ENCODE measurements at places on chromosomes 7 and 10.
A peak's percentile ranks its signal among the peaks of the same experiment; 100 is the strongest.

GRCh38 chr7:94510582-94511496, 1.2 kb downstream of the CASD1 start:
- DNase-seq = peak; percentile 12

DNA sequence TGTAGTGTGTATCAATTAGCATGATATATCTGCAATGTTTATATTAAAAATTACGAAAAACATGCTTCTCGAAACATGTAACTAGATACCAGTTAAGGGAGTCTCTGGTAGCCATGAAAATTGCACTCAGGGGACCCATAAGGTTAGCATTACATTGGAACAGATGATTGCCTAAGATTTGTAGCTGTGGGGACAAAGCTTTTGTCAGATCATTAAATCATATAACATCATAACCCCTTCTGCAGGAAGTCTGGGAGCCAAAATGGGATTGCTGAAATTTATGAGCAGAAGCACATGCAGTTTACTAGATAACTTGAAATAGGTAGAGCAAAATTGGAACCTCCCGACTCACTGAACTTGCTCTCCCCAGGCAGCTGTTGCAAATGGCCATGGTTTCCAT, 235.0 kb upstream of the IGFBP3 start:
- DNase-seq = peak; percentile 40

GRCh38 chr7:117248829-117249228, 74.0 kb downstream of the WNT2 start:
- DNase-seq = no peak

DNA sequence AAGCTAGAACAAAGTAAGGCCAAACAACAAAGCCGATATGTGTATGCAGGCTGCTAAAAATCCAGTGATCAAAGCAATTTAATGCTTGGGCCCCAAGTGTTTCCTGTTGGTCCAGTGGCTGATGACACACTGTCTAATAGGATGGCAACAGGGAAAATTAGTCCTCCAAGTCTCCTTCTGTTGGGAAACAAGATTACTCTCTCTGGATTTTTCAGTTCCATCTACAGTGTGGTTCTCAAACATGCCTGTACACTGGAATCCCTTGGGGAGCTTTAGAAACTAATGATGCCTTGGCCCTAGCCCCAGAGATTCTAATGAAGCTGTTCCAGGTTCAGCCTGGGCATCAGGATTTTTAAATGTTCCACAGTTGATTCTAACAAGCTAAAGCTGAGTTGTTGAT, 198.7 kb downstream of the AHR start:
- DNase-seq = no peak

- DNase-seq = no peak
Observed at GRCh38 chr7:1377111-1377909, 82.0 kb downstream of the MICALL2 start.

DNA sequence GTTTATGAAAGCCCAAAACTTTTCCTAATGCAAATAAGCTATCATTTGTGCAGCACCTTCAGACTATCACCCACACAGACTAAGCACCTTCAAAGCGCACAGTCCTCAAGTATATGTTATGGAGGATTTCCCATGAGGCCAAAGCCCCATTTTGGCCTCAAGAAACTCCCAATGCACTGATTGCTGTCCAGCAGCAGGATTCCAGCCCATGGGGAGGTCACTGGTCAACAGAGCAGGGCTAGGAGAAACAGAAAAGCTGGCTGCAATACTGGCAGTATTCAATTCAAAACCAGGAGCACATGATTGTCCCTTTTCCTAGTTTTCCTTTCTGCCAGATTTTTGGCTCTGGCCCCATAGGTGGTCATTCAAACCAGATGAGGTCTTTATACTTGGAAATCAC, 24.5 kb upstream of the KIAA1217 start:
- no peak for DNase-seq

DNA sequence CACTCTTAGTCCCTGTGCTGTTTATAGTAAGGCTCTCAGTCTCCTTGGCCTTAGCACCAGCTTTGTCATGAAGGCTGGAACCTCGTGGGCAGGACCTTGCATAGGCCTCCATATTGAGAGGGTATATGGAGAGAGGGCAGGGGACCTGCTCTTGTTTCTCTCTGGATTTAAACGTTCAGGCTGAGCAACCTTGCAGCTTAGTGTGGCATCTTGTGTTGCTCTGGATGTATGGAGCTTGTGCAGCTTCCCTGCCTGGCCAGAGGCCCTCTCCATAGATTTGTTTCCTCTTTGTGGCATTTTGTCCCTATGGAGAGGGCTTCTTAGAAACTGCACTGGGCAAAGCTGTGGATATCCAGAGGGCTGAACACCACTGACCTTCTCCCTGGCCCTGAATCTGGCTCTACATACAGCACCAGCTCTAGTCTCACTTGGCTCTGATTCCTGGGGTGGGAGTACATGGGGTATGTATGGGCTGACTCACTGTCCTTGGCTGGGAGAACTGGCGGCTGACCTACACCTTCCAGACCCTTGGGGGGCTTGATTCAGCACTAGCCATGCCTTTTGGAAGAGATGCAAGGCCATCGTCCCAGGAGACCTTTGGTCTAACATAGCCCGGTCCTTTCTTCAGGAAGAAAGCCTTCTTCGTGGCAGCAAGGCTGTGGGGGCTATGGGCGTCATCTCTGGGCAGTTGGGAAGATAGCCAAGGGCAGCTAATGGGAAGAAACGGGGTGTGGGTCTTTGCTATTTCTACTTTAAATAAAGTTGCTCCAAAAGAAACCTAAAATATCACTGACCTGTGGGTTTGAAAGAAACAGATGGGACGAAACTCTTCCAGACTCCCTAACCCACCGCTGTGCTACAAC, 30.5 kb downstream of the ITPRIP start:
- DNase-seq = no peak

- DNase-seq = no peak
Observed at GRCh38 chr7:18450019-18450418, 45.5 kb upstream of the HDAC9 start.

GRCh38 chr7:74093671-74094223, 10.1 kb downstream of the LIMK1 start:
- no peak for DNase-seq

DNA sequence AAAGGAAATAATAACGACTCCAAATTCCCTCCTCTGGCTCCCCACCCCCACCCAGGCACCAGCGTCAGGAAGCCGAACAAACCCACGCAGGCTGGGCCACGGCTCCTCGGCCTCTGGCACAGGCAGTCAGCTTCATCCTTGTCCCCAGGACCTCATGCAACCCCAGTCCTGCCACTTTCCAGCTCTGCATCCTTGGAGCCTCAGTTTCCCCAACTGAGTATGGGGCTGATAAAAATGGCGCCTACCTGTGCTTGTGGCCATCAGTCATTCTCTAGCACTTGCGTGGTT, 137.1 kb downstream of the RGS10 start:
- DNase-seq = no peak

- DNase-seq = no peak
Observed at GRCh38 chr10:26479766-26480492, 41.8 kb downstream of the APBB1IP start.

DNA sequence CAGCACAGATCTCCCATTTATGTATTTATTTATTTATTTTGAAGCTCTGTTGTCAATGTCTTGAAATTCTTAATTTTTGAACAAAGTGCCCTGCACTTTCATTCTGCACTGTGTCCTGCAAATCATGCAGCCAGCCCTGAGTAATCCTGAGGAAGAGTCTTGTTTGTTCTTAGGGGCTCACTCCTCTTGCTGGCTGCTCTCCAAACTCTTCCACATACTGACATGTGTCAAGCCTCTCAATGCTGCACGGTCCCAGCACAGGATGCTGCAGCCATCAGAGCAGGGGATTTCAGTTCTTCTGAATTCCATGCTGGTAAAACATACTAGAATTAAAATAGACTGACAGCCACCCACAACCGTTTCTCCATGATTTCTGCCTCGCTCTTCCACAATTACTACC, 207.2 kb downstream of the PARD3 start:
- no peak for DNase-seq

GRCh38 chr7:108014215-108014614, 11.3 kb upstream of the LAMB1 start:
- no peak for DNase-seq

- no peak for DNase-seq
Observed at GRCh38 chr7:144516729-144517525, 113.4 kb upstream of the NOBOX start.

DNA sequence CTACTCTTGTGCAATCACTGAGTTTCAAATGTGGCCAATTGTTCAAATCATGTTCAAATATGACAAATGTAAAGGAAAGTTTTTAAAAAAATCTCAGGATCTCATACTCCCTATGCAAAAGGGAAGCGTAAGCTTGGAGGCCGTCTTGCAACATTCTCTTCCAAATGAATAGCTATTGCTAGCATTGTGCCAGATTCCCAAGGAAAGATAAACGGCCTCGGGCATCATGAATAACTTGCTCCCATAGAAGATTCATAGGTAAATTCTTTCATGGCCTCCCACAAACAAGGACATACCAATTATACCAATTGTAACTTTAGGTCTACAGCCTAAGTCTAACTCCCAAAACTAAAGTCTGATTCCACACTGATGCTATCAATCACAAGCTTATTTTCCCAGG, 416.9 kb downstream of the THSD7A start:
- DNase-seq = no peak

DNA sequence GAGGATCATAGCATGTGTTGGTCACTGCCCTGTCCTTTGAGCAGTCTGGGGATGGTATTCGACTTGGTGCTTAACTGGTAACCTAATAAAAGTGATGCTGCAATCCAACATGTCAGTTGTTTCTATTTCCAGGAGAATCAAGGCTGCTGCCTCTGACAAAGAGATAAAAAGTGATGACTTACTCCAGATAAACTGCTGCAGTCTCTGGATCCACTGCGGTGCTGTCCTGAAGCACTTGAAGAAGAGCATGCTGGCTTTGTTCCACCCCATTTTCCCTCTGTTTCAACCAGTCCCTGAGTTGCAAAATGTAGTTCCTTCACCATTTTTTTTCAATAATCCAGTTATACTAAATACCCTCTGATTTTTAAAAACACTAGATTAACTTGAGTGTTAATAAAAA, 403.5 kb upstream of the ANKRD30A start:
- no peak for DNase-seq

GRCh38 chr7:24899161-24899560, 80.8 kb downstream of the OSBPL3 start:
- DNase-seq = no peak

- DNase-seq = no peak
Observed at GRCh38 chr10:112442063-112442462, 4.7 kb downstream of the ZDHHC6 start.

- DNase-seq = no peak
Observed at GRCh38 chr10:21769041-21769440, 234.5 kb downstream of the DNAJC1 start.

DNA sequence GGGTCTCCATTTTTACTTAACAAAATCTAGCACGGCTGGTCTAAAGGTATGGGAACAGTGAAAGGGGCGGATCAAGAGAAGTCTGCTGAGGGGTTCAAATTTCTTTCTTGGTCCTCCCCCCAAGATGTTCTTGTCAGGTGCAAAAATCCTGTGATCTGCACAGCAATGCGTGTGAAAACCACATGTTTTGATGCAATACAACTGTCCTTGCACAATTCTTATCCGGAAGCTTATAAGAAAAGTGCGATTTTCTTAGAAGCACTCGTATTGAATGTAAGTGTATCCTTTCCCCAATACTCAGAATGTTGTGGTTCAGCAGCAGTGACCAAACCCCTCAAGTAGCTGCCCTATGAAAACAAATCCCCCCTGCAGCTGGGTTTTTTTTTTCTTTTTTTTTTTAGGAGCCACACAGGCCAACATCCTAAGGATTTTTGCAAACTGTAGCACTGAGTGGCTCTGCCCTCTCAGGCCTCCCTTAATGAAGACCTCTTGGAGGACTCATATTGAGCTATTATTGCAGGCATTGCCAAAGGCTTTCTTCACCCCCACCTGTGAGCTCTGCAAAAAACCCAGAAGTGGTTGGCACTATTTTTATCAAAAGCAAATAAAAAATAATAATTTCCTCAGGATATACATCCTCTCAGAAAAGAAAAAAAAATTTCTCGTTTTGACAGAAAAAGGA, 151.9 kb upstream of the ITGB1 start:
- DNase-seq = no peak

- DNase-seq = peak; percentile 66
Observed at GRCh38 chr7:14836571-14837189, 65.9 kb downstream of the DGKB start.

DNA sequence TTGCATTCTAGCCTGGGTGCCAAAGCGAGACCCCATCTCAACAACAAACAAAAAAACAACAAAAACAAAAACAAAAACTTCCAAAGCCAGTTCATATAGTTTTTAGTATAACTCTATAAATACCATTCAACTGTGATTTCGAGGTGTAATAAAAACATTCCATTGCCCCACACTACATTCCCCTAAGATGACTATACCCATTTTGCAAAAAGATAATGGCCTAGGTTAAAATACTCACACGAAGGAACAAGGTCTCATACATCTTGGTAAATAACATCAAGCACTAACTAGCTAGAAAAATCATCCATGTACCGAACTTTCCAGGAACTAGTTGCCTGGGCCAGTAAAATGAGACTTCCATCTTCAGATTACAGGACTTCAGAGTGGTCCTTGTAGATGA, 55.4 kb downstream of the GLI3 start:
- no peak for DNase-seq

GRCh38 chr10:92692697-92693533, 3.2 kb downstream of the HHEX start:
- DNase-seq = no peak

DNA sequence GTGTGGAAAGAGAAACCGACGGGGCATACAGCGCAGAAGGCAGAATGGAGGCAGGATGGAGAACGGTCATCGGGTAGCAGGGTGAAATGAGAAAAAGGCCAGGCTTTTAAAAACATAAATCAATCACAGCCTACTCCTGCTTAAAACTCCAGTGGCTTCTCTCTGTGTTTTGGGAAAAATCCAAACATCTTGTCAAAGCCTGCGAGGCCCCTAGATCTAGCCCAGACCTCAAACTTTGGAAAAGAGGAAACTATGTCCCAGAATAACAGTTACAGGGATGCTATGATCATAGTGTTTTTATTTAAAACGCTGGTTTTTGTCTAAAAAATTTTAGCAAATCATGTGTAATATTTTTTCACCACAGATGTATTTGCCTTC, 41.1 kb downstream of the PPP1R3C start:
- no peak for DNase-seq

GRCh38 chr7:47094462-47094861, 487.4 kb downstream of the TNS3 start:
- DNase-seq = no peak

GRCh38 chr7:3042861-3043489, 692 bp downstream of the CARD11 start:
- no peak for DNase-seq

- DNase-seq = no peak
Observed at GRCh38 chr10:48835781-48836180, 103.9 kb downstream of the LRRC18 start.

DNA sequence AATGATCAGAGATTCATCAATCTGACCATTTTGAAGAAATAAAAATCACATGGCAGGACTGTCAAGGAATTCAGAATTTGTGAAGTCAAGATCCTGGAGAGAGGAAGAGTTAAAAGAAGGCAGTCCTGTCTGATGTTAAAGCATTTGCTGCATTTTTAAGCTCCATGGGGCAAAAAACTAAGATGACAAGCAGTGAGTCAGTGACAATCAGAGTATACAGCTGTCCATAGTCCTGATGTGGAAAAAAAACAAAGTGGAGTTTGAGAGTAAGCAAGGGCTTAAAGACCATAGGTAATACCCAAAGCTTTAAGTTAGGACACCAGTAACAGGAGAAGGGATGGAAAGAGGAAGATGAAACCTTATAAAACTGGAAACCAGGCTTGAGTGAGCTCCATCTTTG, 412.7 kb upstream of the ANKRD30A start:
- DNase-seq = no peak

GRCh38 chr10:79451046-79451699, 5.7 kb upstream of the ZCCHC24 start:
- no peak for DNase-seq

GRCh38 chr10:132668048-132668394, 117.9 kb downstream of the NKX6-2 start:
- no peak for DNase-seq

All from GM04504 (cell line).